NCI-H510A (cell line): ENCODE measurements at places on chromosomes 7 and 10.

DNA sequence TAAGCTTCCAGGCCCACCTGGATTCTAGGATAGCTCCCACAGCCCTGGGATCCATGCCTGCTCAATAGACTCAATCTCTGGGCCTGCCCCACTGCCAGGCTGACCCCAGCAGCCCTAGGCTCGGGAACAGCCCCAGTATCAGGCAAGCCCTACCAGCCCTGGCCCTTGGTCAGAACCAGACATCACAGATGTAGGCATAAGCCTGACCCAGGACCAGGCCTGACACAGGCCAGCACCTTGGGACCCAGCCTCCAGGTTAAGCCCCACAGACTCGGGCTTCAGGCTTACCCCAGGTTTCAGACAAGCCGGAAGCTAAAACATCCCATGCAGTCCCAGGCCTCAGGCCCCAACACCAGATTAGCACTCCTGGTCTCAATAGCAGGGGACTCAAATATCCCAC lies 276.2 kb upstream of the LRRTM3 start:
- no peak for DNase-seq

GRCh38 chr10:49407151-49407550 lies 11.3 kb upstream of the DRGX start:
- DNase-seq: no peak

DNA sequence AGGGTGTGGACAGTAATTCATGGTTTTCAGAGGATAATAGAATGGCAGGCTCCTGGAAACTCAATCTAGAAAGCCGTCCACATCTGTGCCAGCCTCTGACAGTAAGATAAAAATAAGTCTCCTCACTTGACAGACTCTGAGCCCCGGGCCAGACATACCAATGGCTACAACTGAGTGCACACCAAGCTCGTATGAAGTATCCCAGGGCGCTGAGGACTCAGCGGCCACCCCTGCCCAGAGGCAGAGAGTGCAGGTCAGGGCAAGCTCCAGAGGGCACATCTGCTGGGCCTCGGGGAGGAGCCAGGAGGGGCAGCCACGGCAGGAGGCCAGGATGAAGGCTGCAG lies 262.8 kb upstream of the TCERG1L start:
- DNase-seq: no peak

DNA sequence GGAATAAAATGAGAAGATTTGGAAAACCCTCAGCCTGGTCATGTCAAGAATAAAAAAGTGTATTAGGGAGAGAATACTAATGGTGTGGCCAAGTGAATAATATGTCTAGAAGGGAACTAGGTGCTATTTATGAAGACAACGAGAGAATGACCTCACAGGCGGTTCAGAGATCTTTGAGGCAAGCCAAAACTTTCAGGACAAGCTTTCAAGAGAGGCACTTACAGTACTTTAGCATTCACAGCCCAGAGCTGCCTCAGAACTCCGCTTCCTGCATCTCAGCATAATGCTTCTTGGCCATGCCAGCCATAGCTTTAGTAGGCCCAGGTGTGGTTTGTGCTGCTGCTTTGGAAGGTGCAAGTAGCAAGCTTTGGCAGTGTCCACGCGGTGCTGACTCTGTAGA lies 37.2 kb upstream of the CCDC7 start:
- DNase-seq: no peak

DNA sequence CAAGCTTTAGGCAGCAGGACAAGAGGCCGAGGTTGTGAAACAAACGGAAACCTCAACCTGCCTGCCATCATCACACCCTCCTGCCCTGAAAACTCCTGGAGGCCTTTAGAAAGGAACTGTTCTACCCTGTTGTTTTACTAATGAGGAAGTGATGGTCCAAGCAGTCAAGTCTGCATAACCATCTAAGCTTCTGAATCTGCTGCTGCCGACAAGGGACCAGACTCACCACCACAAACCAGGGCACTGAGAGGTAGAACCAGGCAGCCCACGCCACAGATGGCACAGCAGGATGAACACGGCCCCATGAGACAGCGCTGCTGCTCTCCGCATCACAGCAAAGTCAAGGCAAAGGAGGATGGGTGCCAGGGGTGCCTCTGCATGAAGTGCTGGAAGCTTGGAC lies 209.4 kb downstream of the CELF2 start:
- DNase-seq: no peak
